Left ventricle myocardium inferior (tissue), 1 donor: ENCODE measurements at places on chromosomes 12 and 14. TPM values are rescaled to one million over a fixed set of nuclear protein-coding genes. Genes with fewer than 3 reads are reported as not detected.

- peaks cover 59% of the 10 kb centered on the region for H3K27me3 ChIP-seq
- no peaks in the 10 kb centered on the region for H3K4me1 ChIP-seq
- no peak for DNase-seq
- no peaks in the 10 kb centered on the region for H3K36me3 ChIP-seq
- H3K4me3 ChIP-seq: no peak overlapping the region
- no peak overlapping the region for H3K27ac ChIP-seq
Measured at GRCh38 chr14:95683793-95684192, 2.4 kb upstream of the TCL1B start.

Gene PRKD1
- 3.1 TPM for total RNA-seq

- H3K36me3 ChIP-seq: no peaks in the 10 kb centered on the region
- DNase-seq: no peak
- H3K4me1 ChIP-seq: no peaks in the 10 kb centered on the region
- H3K27ac ChIP-seq: no peak overlapping the region
- no peak overlapping the region for H3K4me3 ChIP-seq
- peaks cover 47% of the 10 kb centered on the region for H3K27me3 ChIP-seq
Measured at GRCh38 chr12:117981267-117981666, 12.5 kb upstream of the KSR2 start.

Gene TAMALIN
- 20.0 TPM for total RNA-seq

Gene EML1
- total RNA-seq: 33.3 TPM

Gene GPR68
- 0.41 TPM for total RNA-seq

Gene ADAM20
- 0.27 TPM for total RNA-seq

DNA sequence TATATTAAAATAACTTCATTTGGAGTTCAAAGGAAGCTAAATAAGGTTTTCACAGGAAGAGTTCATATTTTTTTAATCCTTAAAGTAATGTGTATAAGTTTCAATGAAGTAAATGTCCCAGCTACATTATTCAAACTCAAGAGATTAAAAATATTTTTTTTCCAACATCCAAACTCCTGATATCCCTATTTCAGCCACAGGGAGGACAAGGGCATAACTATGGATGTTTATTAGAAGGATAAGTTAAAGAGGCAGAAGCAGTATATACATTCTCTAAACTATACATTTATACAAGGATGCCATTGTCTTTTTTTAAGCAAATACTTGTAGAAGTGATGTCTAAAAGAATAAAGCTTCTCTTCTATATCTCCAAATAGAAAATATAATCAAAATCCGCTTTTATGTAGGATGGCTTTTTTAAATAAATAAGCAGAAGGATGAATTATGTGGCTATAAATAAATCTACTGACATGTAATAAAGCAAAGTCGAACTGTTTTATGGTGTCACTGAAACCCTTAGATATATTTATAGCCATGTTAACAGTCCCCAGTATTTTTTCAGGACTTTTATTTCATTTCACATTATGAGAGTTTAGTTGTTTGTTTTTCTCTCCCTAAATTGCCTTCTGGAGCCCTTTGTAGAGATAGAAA, 936.5 kb downstream of the DIO2 start:
- no peak overlapping the region for H3K4me3 ChIP-seq
- peaks cover 17% of the 10 kb centered on the region for H3K4me1 ChIP-seq
- H3K27ac ChIP-seq: no peak overlapping the region

DNA sequence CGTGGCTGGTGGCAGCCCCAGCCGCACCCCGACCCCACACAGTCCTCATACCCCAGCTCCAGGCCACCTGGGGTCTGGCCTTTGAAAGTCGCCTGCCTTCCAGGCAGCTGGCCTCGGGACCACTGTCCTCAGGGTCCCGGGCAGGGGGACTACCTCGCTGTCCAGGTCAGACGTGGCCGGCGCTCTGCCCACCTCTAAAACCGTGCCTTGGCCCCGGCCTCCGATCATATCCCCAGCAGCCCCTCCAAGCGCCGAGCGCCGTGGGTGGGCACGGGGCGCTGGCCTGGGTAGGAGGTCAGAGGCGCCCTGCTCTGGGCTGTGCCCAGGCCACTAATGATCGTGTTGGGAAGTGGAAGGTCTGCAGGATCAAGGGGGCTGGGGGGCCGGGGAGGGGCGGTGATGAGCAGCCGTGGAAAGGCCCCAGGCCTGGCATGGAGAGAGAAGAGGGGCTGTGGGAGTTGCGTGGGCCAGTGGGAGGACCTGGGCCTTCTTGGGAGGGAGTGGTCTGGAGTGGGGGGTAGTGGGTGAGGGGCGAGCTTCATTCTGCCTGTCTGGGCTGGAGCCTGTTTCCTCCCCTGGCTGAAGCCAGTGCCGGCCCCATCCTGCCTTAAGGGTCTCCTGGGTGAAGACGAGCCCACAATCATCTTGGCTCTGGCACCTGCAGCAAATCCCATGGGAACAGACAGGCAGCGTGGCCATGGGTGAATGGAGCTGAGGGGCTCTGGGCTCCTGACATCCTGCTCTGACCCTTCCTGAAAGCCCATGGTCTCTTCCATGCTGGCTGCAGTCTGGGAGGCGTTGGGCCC, 4.9 kb downstream of the TMEM121 start:
- H3K36me3 ChIP-seq: no peaks in the 10 kb centered on the region
- no peak overlapping the region for H3K4me3 ChIP-seq
- no peak overlapping the region for H3K27ac ChIP-seq
- DNase-seq: no peak
- peaks cover 41% of the 10 kb centered on the region for H3K27me3 ChIP-seq
- peaks cover 36% of the 10 kb centered on the region for H3K4me1 ChIP-seq

DNA sequence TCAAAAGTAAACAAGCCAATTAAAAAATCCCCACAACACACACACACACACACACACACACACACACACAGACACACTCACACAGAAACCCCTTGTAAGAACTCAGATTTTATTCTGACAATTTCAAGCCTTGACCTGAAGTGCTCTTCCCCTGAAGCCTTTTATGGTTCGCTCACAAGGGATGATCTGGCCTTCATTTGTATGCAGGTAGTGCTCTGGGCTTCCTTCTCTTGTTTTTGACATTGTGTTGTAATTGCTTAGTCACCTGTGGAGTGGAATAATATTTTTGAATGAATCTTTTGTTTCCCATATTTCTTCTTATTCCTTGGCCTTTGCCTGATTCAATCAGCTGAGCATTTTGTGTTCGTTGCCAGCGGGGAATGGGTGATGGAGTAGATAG, 83.3 kb upstream of the CSRP2 start:
- DNase-seq: no peak
- no peak overlapping the region for H3K4me3 ChIP-seq
- no peaks in the 10 kb centered on the region for H3K36me3 ChIP-seq
- H3K27ac ChIP-seq: no peak overlapping the region

Gene RERG
- 4.5 TPM for total RNA-seq

DNA sequence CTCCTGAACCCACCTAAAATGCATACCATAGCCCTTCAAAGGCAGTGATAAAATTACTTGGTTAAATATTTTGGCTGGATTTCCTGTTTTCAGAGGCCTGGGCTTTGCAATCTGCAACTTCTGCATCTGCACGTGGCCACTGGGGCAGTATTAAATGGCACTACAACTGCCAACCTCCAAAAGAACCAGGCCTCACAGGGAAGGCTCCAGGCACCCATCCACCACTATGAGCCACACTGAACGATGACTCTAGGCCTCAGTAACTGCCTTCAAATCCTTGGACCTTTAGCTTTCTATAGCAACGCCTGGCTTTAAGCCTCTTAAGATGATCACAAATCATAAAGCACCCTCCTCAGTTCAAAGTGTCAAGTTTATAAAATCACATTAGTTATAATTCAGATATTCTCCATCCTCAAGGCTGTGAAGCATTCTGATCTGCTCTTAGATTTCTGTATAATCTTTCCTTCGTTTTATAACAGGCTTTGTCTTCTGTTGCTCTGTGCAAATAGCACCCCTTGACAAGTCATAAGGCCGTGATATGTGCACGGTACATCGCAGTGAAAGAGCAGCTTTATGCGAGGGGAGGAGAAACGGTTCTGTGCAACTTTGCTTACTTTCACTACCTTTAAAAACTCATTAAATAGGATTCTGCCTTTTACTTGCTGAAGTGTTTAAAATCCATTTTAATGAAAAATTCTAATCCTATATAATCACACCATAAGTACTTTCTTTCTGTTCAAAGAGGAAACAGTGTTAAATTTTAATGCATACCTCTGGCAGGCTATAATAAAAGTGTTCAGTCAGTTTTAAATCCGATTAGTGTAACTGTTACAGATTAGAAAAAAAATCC, 196.4 kb upstream of the G2E3 start:
- no peak overlapping the region for H3K27ac ChIP-seq
- DNase-seq: no peak
- H3K27me3 ChIP-seq: peaks cover 4% of the 10 kb centered on the region
- H3K36me3 ChIP-seq: no peaks in the 10 kb centered on the region
- H3K4me3 ChIP-seq: no peak overlapping the region
